Effector CD4-positive, alpha-beta T cell (primary cell): ENCODE measurements at places on chromosomes 6 and 20.

DNA sequence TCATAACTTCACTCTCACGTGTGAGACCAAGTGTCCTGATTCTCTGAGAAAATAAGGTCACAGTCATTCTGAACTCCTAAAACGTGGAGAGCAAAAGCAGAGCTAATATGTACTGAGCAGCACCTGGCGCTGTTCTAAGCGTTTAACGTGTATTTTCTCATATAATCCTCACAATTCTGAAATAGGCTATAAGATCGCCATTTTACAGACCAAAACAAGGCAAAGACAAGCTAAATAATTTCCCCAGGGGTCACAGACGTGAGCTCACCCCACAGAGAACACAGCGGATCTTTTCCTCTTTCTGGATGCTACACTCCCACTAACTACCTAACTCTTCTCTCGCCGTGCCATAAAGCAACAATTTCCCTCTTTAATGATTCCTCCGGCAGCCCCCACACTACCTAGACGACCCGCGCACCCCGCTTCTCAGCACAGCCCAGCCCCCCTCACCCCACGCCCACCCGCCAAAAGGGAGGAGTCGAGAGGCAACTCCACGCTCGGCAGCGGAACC is 636 bp downstream of the SUPT3H start:
- DNase-seq = no peak

- no peak for DNase-seq
These were observed 301.2 kb downstream of the PLCB1 start for GRCh38 chr20:8433291-8433690.

DNA sequence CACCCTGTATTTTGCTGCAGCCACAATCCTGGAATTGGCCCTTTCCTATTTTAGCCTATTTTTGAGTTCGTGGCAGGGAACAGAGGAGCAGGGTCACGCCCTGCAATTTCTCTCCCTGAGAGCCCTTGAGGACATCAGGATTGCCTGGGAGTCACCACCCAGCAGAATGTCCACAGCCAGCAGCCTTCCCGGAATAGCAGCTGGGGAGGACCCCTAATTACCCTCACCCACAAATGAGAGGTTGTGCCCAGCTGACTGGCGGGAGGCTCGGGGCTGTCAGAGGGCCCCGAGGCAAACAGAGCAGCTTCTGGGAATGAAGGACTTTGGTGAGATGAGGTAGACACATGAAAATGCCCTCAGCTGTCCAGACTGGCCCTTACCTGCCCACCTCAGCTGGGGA is 165.1 kb downstream of the PREX1 start:
- no peak for DNase-seq

GRCh38 chr20:17882834-17883591 is 85.6 kb downstream of the SNX5 start:
- no peak for DNase-seq

GRCh38 chr6:7270320-7271204 is 42.4 kb downstream of the SSR1 start:
- no peak for DNase-seq

DNA sequence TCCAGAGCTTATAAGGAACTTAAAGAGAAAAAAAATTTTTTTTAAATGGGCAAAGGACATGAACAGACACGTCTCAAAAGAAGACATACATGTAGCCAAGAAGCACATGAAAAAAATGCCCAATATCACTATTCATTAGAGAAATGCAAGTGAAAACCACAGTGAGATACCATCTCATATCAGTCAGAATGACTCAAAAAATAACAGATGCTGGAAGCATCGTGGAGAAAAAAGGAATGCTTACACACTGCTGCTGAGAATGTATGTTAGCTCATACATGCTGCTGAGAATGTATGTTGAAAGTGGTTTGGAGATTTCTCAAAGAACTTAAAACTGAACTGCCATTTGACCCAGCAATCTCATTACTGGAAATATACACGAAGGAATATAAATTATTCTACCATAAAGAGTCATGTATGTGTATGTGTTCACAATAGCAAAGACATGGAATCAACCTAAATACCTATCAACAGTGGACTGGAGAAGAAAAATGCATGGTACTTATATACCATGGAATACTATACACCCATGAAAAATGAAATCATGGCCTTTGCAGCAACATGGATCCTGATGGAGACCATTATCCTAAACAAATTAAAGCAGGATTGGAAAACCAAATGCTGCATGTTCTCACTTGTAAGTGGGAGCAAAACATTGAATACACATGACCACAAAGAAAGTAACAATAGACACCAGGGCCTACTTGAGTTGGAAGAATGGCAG is 5.2 kb downstream of the OR11A1 start:
- DNase-seq = no peak

DNA sequence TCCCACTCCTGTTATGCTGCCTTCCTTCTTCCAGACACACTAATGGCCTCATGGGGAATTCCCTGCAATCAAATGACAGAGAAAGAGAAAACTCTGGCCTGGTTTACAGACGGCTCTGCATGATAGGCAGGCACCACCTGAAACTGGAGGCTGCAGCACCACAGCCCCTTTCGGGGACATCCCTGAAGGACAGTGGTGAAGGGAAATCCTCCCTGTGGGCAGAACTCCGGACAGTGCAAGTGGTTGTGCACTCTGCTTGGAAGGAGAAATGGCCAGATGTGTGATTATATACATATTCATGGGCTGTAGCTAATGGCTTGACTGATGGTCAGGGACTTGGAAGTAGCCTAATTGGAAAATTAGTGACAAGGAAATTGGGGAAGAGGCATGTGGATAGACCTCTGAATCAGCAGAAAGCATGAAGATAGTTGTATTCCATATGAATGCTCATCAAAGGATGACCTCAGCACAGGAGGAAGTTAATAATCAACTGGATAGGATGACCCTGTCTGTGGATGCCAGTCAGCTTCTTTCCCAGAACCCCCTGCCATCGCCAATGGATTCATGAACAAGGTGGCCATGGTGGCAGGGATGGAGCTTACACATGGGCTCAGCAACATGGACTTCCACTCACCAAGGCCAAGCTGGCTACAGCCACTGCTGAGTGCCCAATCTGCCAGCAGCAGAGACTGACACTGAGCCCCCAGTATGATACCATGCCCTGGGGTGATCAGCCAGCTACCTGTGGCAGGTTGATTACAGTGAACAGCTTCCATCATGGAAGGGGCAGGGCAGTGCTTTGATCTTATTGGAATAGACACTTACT is 44.5 kb upstream of the VSX1 start:
- DNase-seq = no peak

DNA sequence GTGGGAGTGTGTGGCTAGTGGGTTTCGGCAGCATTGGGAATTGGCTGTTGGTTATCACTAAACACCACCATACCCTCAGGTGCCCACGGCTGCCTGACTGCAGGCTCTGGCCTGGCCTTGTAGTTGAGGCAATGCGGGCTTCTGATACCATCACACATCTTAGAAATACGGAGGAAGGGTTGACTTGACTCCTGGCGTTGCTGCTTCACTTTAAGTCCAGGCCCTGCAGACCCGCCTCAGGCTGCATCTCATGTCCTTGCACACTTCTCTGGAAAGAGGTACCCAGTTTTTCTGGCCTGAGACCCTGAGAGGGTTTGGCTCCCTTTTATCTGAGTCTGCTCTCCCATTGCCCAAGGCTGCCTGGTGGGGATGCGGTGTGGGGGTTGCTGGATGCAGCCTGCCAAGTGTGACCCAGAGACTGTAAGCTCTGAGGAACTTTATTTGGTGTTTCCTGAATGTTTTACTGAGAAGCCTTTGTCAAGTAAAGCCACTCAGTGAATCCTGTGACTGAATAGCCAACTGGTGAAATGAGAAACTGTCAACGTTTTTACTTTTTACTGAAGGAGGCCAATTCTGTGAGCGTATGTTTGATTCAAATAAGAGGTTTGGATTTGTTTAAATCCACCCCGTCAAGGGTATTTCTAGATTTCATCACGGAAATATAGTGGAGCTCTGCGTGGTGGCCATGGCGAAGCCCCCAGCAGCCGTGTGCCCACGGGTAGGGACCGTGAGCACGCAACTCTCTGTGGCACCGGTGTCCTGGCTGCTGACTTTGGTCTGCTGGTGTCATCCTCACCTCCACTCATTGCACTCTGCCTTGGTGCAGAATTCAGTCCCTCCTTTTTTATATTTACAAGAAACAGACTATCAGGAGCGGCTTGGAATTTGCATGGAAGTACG is 160.1 kb downstream of the DTNBP1 start:
- DNase-seq = no peak

DNA sequence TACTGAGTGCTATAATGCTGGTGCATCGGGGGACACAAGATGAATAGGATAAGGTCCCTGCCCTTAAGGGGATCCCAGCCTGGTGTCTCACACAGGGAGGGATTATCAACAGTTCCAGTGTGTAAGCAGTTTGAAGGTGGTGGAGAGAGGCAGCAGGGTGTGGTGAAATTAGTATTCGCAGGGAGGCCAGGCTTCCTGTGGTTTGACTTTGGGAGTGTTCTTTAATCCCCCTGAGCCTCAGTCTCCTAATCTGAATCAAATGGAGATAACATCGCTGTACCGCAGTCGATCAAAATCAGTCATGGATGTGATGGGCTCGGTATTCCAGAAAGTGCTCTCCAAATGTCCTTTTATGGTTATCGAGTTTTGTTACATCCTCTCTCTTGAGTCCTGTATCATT is 288.1 kb upstream of the SUPT3H start:
- no peak for DNase-seq

DNA sequence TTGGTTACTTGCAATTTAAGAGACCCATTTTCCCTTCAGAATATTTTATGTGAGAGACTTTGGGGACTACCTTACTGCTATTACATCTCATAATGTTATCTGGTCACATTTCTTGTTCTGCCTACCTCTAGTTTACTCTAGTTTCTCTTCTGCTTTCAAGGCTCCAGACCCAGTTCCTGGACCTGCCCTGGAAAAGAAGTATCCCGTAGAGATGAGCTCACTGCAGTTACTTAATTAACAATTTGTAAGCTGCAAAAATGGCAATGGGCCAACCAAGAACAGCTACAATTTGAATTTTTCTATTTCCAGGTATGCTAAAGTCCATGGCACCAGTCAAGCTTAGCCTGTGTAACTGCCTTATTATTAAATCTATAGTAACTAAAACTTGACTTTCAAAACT is 25.0 kb downstream of the TAB2 start:
- DNase-seq = no peak

- DNase-seq = no peak
These were observed at the start of gene PNPLA1 for GRCh38 chr6:36269834-36270705. TSS of gene PNPLA1 (plus strand) at chr6:36270060. CDS start at chr6:36270460, 400 bp downstream.

- no peak for DNase-seq
These were observed 847.0 kb downstream of the PHF3 start for GRCh38 chr6:64482631-64483030.

DNA sequence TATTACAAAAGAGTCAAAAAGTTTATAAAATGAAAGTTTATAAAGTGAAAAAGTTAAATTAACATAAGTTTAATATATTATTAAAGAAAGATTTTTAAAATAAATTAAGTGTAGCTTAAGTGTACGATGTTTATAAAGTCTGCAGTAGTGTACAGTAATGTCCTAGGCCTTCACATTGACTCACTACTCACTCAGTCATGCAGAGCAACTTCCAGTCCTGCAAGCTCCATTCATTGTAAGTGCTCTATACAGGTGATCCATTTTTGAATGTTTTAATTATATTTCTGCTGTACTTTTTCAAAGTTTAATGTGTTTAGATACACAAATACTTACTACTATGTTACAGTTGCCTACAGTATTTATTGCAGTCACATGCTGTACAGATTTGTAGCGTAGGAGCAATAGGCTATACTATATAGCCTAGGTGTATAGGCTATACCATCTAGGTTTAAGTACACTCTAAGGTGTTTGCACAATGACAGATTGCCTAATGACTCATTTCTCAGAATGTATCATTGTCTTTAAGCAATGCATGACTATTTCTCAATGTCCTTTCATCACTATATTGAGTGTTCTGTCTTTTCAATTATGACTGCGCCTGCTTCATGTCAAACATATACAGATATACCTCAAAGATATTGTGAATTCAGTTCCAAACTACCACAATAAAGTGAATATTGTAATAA is 1110.3 kb upstream of the MAP3K7 start:
- no peak for DNase-seq

GRCh38 chr20:24783631-24784492 is 165.2 kb upstream of the CST7 start:
- no peak for DNase-seq

GRCh38 chr6:148307405-148307804 is 35.2 kb upstream of the SASH1 start:
- DNase-seq = no peak

- no peak for DNase-seq
These were observed 8.1 kb downstream of the PTPN1 start for GRCh38 chr20:50518270-50518721.

DNA sequence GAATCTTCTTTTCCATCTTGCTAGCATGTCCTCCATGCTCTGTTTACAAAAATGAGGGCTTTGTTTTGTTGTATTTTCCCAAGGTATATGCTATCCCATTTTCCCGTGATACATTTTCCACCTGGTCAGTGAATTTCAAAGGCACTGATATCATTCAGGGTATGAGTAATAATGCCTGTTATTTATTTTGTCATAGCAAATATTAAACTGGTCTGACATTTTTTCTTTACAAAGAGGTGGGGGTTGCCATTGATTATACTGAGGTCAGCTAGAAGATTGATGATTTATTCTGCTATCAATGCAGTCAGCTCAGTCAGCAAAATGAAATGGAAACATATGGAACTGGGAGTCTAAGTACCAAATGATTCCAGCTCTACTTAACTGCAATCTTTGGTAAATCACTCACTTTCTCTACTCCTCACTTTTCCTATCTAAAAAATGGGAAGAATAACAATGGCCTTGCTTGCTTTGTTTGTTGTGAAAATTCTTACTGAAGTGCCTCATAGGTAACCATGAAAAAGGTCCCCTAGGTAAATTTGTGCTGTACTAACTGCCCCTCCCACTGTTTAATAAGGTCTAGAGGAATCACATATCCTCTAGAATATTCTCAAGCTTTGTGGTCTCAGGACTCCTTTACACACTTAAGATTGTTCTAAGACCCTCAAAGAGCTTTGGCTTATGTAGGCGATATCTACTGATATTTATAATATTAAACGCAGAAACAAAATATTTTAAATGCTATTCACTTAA is 64.0 kb downstream of the ARHGAP18 start:
- no peak for DNase-seq

DNA sequence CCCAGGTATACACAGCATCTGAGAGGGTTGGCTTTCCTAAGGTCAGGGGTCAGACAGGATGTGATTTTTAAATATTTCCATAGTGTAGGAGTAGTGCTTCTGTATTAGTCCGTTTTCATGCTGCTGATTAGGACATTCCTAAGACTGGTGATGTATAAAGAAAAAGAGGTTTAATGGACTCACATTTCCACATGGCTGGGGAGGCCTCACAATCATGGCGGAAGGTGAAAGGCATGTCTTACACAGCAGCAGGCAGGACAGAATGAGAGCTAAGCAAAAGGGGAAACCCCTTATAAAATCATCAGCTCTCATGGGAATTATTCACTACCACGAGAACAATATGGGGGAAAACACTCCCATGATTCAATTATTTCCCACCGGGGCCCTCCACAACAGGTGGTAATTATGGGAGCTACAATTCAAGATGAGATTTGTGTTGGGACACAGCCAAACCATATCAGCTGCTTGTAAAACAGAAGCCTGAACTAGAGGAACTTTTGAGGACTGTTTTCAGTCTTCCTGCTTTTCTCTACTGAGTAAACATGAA is 91.0 kb upstream of the MEI4 start:
- DNase-seq = no peak
